ENCODE measurements at places on chromosomes 12 and 14.

GRCh38 chr12:125287155-125287847, 222.1 kb downstream of the AACS start:
- H3K27me3 ChIP-seq: no peaks in the 10 kb centered on the region
- no peaks in the 10 kb centered on the region for H3K36me3 ChIP-seq
- DNase-seq: no peak
- H3K4me3 ChIP-seq: no peak overlapping the region

- no peaks in the 10 kb centered on the region for H3K27me3 ChIP-seq
- H3K4me1 ChIP-seq: no peaks in the 10 kb centered on the region
- DNase-seq: no peak
- no peaks in the 10 kb centered on the region for H3K36me3 ChIP-seq
- no peak overlapping the region for H3K4me3 ChIP-seq
Observed at GRCh38 chr14:79643132-79643531, 568.2 kb downstream of the DIO2 start.

GRCh38 chr12:117404203-117404853, 42.9 kb upstream of the NOS1 start:
- H3K4me1 ChIP-seq: no peaks in the 10 kb centered on the region
- no peaks in the 10 kb centered on the region for H3K27me3 ChIP-seq

DNA sequence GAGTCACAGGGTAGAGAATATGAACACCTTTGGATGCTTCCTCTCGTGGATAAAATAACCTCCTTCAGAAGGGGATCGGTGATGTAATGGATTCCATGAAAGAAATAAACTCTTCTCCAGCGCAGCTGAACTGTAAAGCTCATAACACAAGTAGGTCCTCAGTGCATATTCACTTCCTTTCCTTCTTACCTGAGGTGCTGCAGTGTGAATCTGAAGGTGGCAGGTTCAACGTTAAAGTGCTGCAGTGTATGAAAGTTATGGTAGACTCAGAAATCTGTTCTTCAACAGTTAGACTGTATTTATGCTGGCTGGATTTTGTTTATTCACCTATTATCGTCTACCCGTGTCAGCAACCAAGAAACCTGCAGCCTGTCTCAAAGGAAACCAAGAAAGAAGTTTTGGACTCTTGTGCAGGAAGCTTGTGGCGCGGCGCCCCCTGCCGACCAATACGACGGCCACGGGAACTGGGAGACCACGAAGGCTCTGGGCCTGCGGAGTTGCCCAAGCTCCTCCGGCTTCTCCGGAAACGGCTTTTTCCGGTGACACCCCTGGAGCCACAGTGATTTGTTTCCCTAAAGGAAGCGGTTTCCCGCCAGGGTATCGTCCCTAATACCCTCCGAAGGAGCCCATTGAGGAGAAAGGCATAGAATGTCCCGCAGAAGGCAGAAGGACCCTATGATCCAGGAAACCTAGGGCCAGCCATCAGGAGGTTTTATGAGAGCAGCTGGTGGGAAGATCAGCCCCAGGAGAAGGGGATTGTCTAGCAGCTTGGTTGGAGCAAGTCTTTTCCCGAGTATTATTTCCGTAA, 17.6 kb upstream of the RNASE3 start:
- no peaks in the 10 kb centered on the region for H3K27me3 ChIP-seq
- peaks cover 10% of the 10 kb centered on the region for H3K4me1 ChIP-seq
- DNase-seq: peak; percentile 66
- no peak overlapping the region for H3K27ac ChIP-seq

GRCh38 chr14:100864960-100865681, 38.4 kb downstream of the RTL1 start:
- DNase-seq: no peak
- no peaks in the 10 kb centered on the region for H3K27me3 ChIP-seq
- no peaks in the 10 kb centered on the region for H3K36me3 ChIP-seq
- no peak overlapping the region for H3K4me3 ChIP-seq

- H3K4me3 ChIP-seq: no peak overlapping the region
- H3K4me1 ChIP-seq: no peaks in the 10 kb centered on the region
- DNase-seq: no peak
- H3K27ac ChIP-seq: no peak overlapping the region
Observed at GRCh38 chr12:87836190-87836589, 193.0 kb downstream of the C12orf50 start.

DNA sequence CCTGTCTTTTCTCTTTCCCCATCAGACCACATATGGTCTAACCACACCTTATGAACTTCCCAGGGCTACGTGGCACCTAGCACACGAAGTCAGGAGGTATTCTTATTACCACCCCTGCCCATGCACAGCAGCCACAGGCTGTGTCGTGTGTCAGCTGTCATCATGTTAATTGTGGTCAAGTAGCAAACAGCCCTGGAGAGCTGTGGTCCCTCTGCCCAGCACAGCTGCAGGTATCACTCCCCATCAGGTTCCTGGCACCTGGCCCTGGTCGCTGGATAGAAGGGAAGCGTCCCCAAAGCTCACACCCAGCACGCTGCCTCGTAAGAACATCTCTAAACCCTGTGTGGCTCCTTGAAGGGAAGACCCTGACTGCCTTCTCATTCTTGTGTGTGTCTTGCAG, 45.4 kb downstream of the CLMN start:
- H3K4me1 ChIP-seq: no peaks in the 10 kb centered on the region
- H3K27me3 ChIP-seq: no peaks in the 10 kb centered on the region
- no peaks in the 10 kb centered on the region for H3K36me3 ChIP-seq
- H3K4me3 ChIP-seq: no peak overlapping the region
- no peak for DNase-seq

- H3K4me3 ChIP-seq: peak within 1 kb of the TSS; percentile 64
- DNase-seq: peak; percentile 49
- peaks cover 78% of the 10 kb centered on the region for H3K4me1 ChIP-seq
- no peaks in the 10 kb centered on the region for H3K27me3 ChIP-seq
- peaks cover 18% of the 10 kb centered on the region for H3K36me3 ChIP-seq
Observed at GRCh38 chr14:24310646-24311604, at the start of gene LTB4R. LTB4R (plus strand) TSS chr14:24311502; CDS start chr14:24315652, 4,150 bp downstream.

GRCh38 chr14:33564774-33565630, 385.9 kb downstream of the EGLN3 start:
- no peaks in the 10 kb centered on the region for H3K36me3 ChIP-seq
- H3K4me1 ChIP-seq: no peaks in the 10 kb centered on the region
- no peak for DNase-seq
- H3K27ac ChIP-seq: no peak overlapping the region
- H3K4me3 ChIP-seq: no peak overlapping the region
- H3K27me3 ChIP-seq: no peaks in the 10 kb centered on the region

GRCh38 chr12:104387190-104387589, 69.6 kb upstream of the CHST11 start:
- no peak overlapping the region for H3K4me3 ChIP-seq
- H3K36me3 ChIP-seq: no peaks in the 10 kb centered on the region
- H3K27ac ChIP-seq: no peak overlapping the region
- no peaks in the 10 kb centered on the region for H3K27me3 ChIP-seq
- no peak for DNase-seq

DNA sequence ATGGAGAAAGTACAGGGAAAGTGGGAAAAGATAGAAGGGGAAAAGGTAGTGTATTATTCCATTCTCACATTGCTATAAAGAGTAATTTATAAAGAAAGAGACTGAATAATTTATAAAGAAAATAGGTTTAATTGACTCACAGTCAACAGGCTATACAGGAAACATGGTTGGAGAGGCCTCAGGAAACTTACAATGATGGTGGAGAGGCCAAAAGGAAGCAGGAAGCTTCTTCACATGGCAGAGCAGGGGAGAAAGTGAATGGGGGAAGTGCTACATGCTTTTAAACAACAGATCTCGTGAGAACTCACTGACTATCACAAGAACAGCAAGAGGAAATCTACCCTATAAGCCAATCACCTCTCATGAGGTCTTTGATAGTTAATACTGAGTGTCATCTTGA, 725.0 kb upstream of the FLRT2 start:
- H3K27me3 ChIP-seq: no peaks in the 10 kb centered on the region
- H3K4me1 ChIP-seq: no peaks in the 10 kb centered on the region
- no peak for DNase-seq
- H3K36me3 ChIP-seq: no peaks in the 10 kb centered on the region
- H3K27ac ChIP-seq: no peak overlapping the region
- H3K4me3 ChIP-seq: no peak overlapping the region

GRCh38 chr12:49922349-49923034, 18.8 kb upstream of the FAIM2 start:
- no peak overlapping the region for H3K4me3 ChIP-seq
- H3K27ac ChIP-seq: no peak overlapping the region
- no peaks in the 10 kb centered on the region for H3K36me3 ChIP-seq

DNA sequence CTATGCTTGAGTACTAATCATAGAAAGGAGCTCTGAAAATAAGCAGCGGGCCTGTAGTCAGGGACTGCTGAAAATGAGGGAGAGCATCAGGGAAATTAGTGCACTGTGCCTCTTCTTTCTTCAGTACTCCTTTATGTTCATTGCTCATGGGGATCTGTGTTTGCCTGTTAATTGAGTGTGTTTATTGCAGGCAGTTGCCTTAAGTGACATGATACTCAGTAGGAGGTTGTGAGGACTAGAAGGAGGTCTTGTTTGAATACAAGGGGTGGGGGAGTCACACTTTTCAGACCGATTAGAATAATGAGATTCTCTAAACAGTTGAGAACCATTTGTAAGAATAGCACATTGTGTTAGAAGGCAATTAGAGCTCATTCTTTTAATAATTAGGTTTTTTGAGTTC, 102.6 kb upstream of the SLCO1C1 start:
- no peak overlapping the region for H3K4me3 ChIP-seq
- H3K27me3 ChIP-seq: no peaks in the 10 kb centered on the region
- DNase-seq: no peak
- H3K27ac ChIP-seq: no peak overlapping the region

DNA sequence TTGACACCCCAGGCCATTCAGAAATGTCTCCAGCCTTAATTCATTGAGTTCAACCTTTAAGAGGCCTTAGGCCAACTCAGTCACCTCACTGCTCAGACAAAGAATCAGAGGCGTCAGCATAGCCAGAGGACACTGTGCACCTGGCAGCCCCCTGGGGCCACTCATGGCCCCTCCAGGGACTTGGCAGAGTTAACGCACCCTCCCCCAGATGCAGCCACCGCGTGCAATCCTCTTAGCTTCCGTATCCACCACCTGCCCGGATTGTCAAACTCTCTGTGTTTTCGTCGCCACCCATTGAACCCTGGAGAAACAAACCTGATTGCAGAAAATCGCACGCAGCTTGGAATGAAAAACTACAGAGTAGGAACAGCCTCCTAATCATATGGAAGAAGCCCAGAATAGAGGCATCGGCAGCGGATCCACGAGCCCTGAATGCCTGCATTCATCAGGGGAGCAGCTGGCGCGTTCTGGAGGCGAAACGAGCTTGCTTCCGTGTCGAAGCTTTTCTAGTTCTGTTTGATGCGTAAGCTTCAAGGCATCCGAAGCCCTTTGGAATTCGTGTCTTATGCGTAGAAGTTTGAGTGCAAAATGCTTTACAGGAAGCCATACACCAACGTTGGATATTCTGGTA, 22.4 kb downstream of the BRI3BP start:
- DNase-seq: no peak
- H3K27ac ChIP-seq: no peak overlapping the region
- no peaks in the 10 kb centered on the region for H3K4me1 ChIP-seq
- peaks cover 13% of the 10 kb centered on the region for H3K36me3 ChIP-seq

DNA sequence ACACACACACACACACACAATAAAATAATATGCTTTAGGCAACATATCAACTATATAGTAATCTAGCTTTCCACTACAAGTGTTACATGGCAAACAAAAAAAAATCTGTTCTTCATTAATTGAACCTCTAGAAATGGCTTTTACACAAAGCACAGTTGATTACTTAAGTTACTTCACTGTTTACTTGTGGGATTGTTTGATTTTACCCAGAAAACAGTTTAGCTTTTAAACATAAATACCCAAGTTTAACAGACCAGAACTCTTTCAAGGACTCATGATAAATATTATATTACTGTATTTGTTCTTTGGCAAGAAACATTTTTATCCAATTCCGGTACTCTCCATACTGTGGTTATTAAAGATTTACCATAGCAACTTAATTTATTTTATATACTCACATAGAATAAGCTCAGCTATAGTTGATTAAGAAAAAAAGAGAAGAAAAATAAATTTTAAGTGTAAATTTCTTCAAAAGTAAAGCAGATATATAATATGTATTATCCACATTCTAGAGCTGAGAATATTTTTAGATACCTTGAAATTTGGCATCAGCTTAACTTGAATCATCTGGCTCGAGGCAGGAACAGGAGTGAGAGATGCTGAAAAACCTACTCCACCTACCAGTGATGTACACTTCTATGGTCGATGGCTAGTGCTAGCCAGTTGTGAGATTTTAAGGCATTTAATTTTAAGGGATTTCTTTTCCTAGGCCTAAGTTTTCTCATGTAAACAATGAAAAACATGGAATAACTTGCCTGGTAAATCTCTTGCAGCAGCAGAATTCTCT, 126.0 kb downstream of the BTG1 start:
- no peak overlapping the region for H3K27ac ChIP-seq
- peaks cover 5% of the 10 kb centered on the region for H3K4me1 ChIP-seq
- DNase-seq: no peak
- no peaks in the 10 kb centered on the region for H3K27me3 ChIP-seq
- H3K4me3 ChIP-seq: no peak overlapping the region
- H3K36me3 ChIP-seq: no peaks in the 10 kb centered on the region

DNA sequence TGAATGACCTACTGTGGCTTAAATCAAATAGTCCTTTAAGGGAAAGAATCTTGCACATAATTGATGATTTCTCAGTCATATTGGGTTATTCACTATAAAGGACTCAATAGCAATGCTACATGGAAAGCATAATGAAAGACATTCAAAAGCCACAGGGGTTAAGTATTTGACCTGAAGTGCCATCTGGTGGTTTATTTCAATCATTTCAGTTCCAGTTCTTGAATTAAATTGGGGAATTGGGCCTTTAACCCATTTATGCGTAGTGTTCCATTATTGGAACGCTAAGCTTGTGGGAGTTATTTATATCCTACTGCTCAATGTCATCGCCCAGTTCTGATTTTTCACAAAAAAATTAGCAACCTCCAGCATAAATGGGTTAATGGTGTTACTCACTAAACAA, 41.3 kb upstream of the C12orf71 start:
- H3K27ac ChIP-seq: no peak overlapping the region
- no peaks in the 10 kb centered on the region for H3K4me1 ChIP-seq
- H3K27me3 ChIP-seq: peaks cover 5% of the 10 kb centered on the region
- no peaks in the 10 kb centered on the region for H3K36me3 ChIP-seq

DNA sequence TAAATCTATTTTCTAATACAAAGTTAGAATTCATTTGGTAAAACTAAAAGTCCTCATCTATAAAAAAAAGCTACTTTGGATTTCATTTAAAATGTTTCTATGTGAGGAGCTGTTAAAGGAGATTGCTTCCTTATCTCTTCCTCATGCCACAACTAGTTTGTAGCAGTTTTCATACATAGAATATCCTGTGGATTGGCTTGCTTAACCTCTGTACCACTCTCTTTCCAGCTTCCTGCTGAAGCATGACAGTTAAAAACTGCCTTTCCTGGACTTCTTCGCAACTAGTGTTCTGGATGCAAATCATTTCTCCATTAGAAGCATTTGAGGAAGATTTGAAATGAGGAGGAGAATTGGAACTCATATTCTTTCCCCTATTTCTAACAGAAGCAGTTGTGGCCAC, 49.6 kb downstream of the ST8SIA1 start:
- no peak overlapping the region for H3K4me3 ChIP-seq
- no peak overlapping the region for H3K27ac ChIP-seq
- no peak for DNase-seq
- peaks cover 12% of the 10 kb centered on the region for H3K4me1 ChIP-seq

- no peak for DNase-seq
- no peaks in the 10 kb centered on the region for H3K36me3 ChIP-seq
- H3K4me3 ChIP-seq: no peak overlapping the region
- H3K27ac ChIP-seq: no peak overlapping the region
Observed at GRCh38 chr12:100463661-100464060, 10.0 kb upstream of the NR1H4 start.

All from T-cell (primary cell).